ENCODE measurements at places on chromosomes 7 and 10. TPM values are rescaled to one million over a fixed set of nuclear protein-coding genes. Genes with fewer than 3 reads are reported as not detected.

The NYAP1 gene
- 0.19 TPM for total RNA-seq

The PRRT4 gene
- 0.55 TPM for total RNA-seq

The SLC16A12 gene
- total RNA-seq: not detected

The CTNNA3 gene
- 0.24 TPM for total RNA-seq

The RUFY2 gene
- total RNA-seq: 12.0 TPM

The MSS51 gene
- 2.9 TPM for total RNA-seq

The STRIP2 gene
- total RNA-seq: 10.7 TPM

The OSBPL3 gene
- total RNA-seq: 76.6 TPM

The LRCH4 gene
- 238 TPM for total RNA-seq

The EVX1 gene
- not detected for total RNA-seq

The EGR2 gene
- total RNA-seq: 2.0 TPM

The MEPCE gene
- 44.3 TPM for total RNA-seq

The KCP gene
- 0.08 TPM for total RNA-seq

The OPALIN gene
- total RNA-seq: not detected

The SPDYE3 gene
- total RNA-seq: not detected

The PRSS2 gene
- total RNA-seq: not detected

The C7orf57 gene
- not detected for total RNA-seq

The CHRM2 gene
- total RNA-seq: not detected

The PHYHIPL gene
- total RNA-seq: not detected

The SLC39A12 gene
- not detected for total RNA-seq

The TFR2 gene
- 9.4 TPM for total RNA-seq

The AKR1C2 gene
- total RNA-seq: not detected

The SEMA3C gene
- not detected for total RNA-seq

The EEF1AKMT2 gene
- 24.2 TPM for total RNA-seq

The TMEM236 gene
- 0.05 TPM for total RNA-seq

The CRCP gene
- total RNA-seq: 25.5 TPM

The ZNF239 gene
- 0.93 TPM for total RNA-seq

The COL13A1 gene
- not detected for total RNA-seq

The CDHR1 gene
- 0.41 TPM for total RNA-seq

The HMX3 gene
- not detected for total RNA-seq

The AS3MT gene
- total RNA-seq: 0.58 TPM

The RNF32 gene
- 0.73 TPM for total RNA-seq

The MXI1 gene
- total RNA-seq: 34.3 TPM

The TFPI2 gene
- total RNA-seq: not detected

The SPDYE2B gene
- not detected for total RNA-seq

The THSD7A gene
- not detected for total RNA-seq

The PARD3 gene
- total RNA-seq: 1.1 TPM

The GPER1 gene
- 0.10 TPM for total RNA-seq

The NPTX2 gene
- not detected for total RNA-seq

The EPO gene
- total RNA-seq: not detected

The PKD2L1 gene
- 0.23 TPM for total RNA-seq

The C10orf143 gene
- 3.6 TPM for total RNA-seq

The HABP2 gene
- total RNA-seq: not detected

The INPP5A gene
- 15.3 TPM for total RNA-seq

The OR6V1 gene
- total RNA-seq: not detected

The PDLIM1 gene
- 20.6 TPM for total RNA-seq

The BICC1 gene
- not detected for total RNA-seq

The AOC1 gene
- total RNA-seq: not detected

The GIMAP8 gene
- total RNA-seq: 41.1 TPM
